Stimulated activated CD4-positive, alpha-beta T cell treated with anti-CD3 and anti-CD28 coated beads, Interleukin-2, amount 100 ng/mL, for 4 hours (primary cell): ENCODE measurements at places on chromosomes 16 and 17.

GRCh38 chr17:17236295-17237025 lies 508 bp downstream of the FLCN start:
- DNase-seq, result no peak

DNA sequence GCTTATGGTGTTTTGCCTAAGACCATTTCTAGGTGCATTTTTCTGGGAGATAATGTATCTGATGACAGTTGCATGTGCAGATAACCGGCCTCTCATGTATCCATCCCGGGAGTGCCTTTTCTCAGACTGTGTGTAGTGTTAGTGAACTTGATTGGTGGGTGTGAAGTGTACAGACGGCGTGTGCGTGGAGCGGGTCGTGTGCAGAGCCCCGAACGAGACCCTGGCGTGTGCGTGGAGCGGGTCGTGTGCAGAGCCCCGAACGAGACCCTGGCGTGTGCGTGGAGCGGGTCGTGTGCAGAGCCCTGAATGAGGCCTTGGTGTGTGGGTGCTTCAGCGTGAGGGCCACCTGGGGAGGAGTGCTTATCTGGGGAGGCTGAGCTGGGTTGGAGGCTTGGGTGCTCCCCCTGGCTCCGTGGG lies 28.9 kb upstream of the ZNF750 start:
- no peak for DNase-seq

DNA sequence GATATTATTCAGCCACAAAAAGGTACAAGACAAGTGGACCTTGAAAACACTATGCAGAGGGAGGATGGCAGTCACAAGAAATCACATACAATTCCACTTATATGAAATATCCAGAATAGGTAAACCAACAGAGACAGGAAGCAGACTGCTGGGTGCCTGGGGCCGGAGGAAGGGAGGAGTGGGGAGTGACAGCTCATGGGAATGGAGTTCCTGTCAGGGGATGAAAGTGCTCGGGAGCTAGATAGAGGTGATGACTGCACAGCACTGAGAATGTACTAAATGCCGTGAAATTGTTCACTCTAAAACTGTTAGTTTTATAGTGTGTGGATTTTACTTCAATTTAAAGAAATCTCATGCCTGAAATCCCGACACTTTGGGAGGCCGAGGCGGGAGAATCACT lies 74.2 kb upstream of the MED9 start:
- DNase-seq, result no peak

DNA sequence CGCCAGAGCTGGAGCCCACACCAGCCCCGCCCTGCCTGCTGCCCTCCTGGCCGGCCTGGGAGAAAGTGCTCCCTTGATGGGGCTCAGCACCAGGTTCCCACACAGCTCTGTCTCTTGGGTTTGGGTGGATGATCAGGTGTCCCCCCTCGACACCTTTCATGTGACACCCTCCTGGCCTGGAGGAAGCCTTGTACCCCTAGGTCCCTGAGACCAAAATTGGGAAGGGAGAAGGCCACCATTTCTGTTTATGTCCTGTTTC lies 19.4 kb upstream of the PLLP start:
- no peak for DNase-seq

- DNase-seq, result no peak
Measured at GRCh38 chr16:85851034-85851785, 47.8 kb upstream of the IRF8 start.

- no peak for DNase-seq
Measured at GRCh38 chr17:77892031-77892430, 66.5 kb upstream of the TNRC6C start.

DNA sequence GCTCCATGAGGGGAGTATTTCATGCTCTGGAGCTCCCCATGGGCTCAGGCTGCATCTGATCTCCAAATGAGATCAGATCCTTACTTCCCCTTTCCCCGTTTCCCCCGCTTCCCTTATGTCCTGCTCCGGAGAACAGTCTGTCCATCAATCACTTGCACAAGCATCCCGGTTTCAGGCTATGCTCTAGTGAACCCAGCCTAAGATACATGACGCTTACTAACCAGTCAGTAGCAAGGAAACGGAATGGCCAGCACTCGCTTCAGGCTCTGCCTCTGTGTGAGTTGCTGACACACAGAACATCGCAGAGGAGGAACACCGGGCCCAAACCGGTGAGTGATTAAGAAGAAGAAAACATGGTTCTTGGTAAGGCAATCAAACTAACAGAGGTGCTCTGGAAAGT lies 9.4 kb upstream of the ATP5MC1 start:
- no peak for DNase-seq

DNA sequence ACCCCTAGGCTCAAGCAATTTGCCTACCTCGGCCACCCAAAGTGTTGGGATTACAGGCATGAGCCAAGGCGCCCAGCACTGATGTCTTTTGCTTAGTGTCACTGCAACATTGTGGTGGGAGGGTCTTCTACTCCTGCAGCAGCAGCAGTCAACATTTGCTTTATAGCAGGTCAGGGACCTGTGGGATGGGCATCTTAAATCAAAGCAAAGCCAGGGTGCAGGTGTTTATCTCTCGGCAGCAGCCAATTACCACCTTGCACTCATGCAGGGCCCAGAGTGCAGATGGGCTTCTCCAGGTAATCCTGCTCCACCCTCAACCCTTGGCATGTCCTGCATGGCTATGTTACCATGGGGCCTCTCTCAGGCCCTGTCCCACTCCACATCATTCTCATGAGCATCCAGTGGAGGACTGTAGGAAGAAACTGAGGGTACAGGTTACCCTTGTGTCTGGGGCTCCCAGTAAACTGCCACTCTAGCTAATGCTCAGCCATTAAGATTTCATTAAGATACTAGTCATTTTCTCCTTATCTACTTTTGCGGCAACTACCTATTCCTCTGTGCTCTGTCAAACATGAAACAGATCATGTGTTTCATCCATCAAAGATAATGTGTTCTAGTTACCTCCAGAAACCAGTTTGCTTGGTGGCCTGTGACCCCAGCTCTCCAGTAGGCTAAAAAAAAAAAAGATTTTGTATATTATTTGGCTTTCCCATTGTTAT lies 16.8 kb downstream of the ADGRG5 start:
- no peak for DNase-seq

GRCh38 chr16:3487521-3488410 lies 7.5 kb downstream of the C16orf90 start:
- DNase-seq, result no peak

DNA sequence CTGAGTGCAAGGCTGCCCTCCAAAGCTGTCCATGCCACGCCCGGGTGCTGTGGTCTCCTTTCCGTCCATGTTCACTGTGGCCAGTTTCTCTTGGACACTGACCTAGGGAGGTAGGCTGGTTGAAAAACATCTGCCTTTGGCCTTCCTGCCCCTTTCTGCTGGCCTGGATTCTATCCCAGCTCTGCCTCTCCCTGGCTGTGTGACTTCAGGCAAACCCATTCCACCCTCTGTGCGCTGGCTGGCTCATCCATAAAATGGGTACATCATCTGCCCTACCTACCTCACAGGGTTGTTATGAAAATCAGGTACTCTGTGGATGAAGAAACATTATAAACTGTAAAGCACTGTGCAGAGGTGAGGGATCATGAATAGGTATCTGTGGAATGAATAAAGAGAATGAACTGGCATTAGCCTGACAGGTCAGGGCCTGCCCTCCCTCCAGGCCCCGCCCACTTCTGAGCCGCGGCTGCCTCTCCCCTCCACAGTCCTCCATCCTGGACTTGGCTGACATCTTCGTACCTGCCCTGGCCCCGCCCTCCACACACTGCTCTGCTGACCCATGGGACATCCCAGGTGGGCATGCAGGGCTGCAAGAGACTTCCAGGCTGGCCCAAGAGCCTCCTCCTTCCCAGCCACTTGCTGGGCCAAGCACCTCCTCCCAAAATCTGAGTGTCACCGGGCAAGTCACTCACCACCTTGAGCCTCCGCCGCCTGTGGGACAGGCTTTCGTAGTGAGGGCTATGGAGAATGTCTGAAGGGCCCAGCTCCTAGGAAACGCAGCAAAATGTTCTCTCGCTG lies 7.0 kb upstream of the SPATA20 start:
- no peak for DNase-seq

GRCh38 chr17:42276609-42277341 lies 584 bp upstream of the STAT5B start:
- DNase-seq, result peak; percentile 16

DNA sequence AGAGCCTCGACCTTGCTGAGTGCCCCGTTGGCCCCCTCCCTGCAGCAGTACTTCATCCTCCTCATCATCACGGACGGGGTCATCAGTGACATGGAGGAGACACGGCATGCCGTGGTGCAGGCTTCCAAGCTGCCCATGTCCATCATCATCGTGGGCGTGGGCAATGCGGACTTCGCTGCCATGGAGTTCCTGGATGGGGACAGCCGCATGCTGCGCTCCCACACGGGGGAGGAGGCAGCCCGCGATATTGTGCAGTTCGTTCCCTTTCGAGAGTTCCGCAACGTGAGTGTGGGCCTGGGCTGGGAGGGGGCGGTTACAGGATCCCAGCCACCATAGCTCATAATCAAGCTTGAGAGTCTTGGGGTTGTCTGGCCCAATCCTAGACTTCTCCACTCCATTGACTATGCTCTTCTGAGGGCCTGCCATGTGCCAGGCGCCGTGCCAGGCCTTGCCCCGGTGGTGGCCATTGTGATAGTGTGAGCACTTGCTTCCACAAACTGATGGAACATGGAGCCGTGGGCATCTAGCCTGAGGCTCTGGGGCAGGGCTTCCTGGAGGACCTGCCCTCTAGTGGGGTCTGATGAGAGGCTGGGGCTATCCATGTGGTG lies 39.7 kb downstream of the PSME3IP1 start:
- no peak for DNase-seq

DNA sequence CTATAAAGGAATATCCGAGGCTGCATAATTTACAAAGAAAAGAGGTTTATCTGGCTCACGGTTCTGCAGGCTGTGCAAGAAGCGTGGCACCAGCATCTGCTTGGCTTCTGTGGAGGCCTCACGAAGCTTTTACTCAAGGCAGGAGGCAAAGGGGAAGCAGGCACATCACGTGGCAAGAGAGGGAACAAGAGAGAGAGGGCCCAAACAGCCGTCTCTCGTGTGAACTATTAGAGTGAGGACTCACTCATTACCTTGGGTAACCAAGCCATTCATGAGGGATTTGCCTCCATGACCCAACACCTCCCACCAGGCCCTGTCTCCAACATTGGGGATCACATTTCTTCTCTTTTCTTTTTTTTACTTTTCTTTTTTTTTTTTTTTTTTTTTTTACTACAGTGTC lies 7.5 kb upstream of the ALKBH5 start:
- DNase-seq, result no peak

GRCh38 chr16:30923554-30924075 lies at the start of gene FBXL19:
Gene FBXL19, plus strand, starts transcription at chr16:30923572. Its CDS starts 2,183 bp downstream, at chr16:30925755.
- no peak for DNase-seq

DNA sequence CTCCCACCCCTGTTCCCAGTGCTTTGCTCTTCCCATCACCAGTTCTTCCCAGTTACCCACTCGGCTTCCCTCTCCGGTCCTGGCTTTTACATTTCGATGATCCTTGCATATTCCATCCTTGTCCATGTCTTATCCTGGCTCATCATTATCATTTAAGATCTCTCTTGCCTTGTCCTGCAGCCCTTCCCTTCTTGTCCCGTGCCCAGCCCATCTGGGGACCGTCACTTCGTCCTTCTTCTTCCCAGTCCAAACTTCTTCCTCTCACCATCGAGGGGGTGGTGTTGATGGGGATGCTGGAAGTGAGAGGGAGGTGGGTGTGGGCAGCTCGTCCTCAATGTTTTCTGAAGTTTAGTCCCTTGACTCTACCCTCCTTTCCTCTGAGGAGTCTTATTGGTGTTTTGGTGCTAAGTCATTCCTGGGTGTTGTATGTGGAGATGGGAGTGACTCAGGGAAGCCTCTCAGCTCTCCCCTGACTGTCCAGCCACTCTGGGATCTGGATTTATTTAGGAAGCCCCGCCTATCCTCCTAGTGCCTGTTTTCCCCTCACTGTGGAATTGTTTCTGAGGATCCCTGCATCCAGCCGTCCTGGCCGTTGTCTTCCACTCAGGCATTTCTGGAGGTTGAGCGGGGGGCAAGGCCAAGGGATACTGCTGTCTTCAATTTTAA lies 975 bp downstream of the SNX29 start:
- DNase-seq, result no peak

DNA sequence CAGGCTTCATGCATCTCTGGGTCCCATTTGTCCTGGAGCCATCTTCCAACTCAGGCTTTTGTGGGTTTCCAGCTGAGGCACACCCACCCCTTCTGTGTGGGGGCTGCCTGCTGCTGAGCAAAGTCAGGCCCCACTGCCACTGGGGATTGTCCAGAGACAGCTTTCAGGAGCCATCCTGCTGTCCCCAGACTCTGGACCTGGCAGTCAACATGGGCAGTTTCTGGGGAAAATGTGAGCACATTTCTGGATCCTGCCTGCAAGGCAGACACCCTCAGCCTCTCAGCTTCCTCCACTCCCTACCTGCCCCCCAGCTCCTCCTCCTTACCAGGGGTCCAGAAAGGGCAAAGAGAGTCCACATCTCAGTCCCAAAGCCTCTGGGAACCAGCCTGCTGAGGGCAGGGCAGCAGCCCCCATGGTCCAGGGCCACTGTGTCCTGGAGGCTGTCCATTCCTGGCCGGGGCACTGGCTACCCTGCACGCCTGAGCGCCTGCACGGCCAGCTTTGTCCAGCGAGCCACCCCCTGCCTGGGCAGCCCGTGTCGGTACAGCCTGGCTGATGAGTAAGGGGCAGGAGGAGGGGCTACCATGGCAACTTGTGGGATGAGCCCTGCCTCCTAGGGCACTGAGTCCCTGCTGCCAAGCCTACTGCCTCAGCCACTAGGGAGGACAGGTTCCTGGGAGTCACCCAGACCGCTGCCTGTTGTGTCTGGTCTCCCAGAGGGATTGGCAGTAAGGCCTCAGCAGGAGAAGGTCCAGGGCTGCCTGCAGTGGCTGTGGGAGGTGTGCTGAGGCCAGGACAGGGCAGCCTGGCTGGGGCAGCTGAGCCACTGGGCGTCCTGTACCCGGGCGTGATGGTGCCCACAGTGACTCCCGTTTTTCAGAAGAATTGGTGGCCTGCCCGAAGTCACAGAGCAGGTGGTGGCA lies at the start of gene SLC47A2:
Gene SLC47A2, minus strand, starts transcription at position 477 of the 923 bp plus-strand sequence. Its CDS starts 29 bp downstream, at position 448.
- DNase-seq, result no peak

GRCh38 chr17:60102632-60103096 lies 23.9 kb upstream of the HEATR6 start:
- no peak for DNase-seq

DNA sequence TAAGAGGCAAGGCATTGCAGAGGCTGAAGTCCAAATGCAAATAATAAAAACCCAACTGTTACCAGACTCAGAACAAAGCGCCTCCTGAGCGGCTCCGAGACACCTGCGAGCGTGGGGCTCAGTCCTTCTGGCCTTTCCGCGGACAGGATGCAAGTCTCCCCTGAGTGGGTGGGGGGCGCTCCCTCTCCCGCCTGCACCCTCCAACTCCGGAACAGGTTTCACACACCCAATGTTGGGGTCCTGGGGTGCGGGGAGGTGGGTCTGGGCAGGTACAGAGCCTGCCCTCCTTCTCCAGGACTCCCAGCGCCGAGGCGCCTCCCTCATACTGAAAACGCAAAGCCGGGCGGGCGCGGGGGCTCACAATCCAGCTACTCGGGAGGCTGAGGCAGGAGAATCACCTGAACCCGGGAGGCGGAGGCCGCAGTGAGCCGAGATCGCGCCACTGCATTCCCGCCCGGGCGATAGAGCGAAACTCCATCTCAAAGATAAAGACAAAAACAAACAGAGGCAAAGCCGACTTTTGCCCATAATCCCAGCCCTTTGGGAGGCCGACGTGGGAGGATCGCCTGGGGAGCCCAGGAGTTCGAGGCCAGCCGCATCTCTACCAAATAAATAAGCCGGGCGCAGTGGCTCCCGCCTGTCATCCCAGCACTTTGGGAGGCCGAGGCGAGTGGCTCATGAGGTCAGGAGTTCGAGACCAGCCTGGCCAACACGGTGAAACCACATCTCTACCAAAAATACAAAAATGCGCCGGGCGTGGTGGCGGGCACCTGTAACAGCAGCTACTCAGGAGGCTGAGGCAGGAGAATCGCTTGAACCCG lies 893 bp downstream of the GINS2 start:
- DNase-seq, result no peak
